HuH-7 (cell line): ENCODE measurements at places on chromosomes 4 and X.

DNA sequence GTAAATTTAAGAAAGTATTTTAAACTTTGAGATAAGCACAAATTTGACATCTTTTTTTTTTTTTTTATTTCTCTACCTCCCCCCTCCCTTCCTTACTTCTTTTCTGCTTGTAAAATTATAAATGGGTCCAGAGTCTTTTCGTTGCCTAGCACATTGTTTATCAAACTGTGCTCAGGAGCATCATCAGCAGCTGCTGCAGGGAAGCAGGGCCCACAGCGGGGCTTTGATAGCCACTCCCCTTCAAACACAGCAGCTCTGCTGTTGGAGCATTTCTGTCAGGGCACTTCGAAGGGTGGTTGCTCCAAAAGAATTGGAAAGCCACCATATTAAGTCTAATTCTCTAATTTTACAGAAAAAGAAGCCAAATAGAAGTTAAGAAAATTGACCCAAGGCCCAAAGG is 588.3 kb downstream of the SPRY1 start:
- no peak for DNase-seq

GRCh38 chr4:123557857-123558536 is 161.4 kb downstream of the SPRY1 start:
- DNase-seq = no peak

GRCh38 chr4:124278477-124278876 is 434.1 kb downstream of the ANKRD50 start:
- no peak for DNase-seq

GRCh38 chr4:98261405-98262291 is 464 bp downstream of the RAP1GDS1 start:
- DNase-seq = peak; percentile 18

- no peak for DNase-seq
Measured at GRCh38 chr4:87529187-87529586, at the start of gene SPARCL1. SPARCL1 (minus strand) TSS chr4:87529376; CDS start chr4:87499574, 29,802 bp downstream.

- no peak for DNase-seq
Measured at GRCh38 chrX:1778817-1779216, 164.0 kb downstream of the ASMT start.

GRCh38 chrX:105475801-105476200 is 255.3 kb upstream of the TEX13A start:
- no peak for DNase-seq

DNA sequence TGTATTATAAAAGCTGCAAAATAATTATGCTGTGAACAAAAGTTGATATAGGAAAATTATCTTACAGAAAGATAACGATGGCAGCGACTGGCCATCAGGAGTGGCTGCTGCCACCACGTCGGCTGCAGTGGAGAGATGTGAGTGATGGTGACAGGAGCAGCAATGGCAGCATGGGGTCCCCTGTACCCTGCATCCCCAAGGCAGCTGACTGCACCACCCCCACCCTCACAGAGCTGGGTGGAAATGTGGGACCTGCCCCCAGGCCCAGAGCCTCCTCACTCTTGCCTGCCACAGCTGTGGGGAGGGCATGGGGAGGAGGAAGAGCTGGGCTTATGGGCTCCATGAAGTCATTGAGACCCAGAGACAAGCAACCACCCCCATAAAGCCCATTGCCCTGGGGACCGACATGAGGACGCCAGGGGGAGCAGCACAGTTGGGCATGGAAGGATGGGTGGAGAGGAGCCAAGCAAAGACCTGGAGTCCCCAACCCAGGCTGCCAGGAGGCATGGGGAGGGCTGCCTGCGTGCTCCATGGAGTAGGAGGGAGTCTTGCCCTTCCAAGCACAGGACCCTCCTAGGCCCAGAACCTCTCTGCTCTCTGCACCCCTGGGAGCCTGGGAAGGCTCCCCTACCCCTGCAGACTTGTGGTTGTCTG is 1090.5 kb downstream of the PCDH18 start:
- no peak for DNase-seq
